Common myeloid progenitor, CD34-positive (primary cell): ENCODE measurements at places on chromosomes 5 and 9.

GRCh38 chr5:176175101-176175852 is 62.9 kb upstream of the SIMC1 start:
- DNase-seq, result no peak

GRCh38 chr9:132003319-132003704 is 76.4 kb downstream of the MED27 start:
- DNase-seq, result no peak

DNA sequence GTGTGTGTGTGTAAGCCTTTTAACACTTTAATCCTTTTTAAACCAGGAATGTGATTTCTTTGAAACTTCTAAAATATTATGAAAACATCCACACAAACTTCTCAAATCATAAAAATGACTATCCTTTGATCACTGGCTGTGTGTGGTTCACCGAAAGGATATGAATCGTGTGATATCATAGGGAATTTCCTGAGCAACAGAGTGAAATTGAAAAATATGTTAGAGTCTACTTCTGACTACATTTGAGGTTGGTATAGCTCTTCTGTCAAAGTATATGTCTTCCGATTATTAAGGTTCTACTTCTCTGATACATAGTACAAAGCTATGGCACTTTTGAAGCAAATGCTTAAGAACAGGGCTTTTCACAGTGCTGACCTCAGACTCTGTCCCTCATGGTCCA is 40.3 kb downstream of the RGMB start:
- DNase-seq, result no peak

GRCh38 chr5:169545762-169546161 is 37.8 kb upstream of the SPDL1 start:
- DNase-seq, result no peak

- DNase-seq, result no peak
Observed at GRCh38 chr5:74409712-74410111, 230.8 kb downstream of the ENC1 start.

GRCh38 chr5:91983869-91984268 is 600.8 kb upstream of the ARRDC3 start:
- no peak for DNase-seq

DNA sequence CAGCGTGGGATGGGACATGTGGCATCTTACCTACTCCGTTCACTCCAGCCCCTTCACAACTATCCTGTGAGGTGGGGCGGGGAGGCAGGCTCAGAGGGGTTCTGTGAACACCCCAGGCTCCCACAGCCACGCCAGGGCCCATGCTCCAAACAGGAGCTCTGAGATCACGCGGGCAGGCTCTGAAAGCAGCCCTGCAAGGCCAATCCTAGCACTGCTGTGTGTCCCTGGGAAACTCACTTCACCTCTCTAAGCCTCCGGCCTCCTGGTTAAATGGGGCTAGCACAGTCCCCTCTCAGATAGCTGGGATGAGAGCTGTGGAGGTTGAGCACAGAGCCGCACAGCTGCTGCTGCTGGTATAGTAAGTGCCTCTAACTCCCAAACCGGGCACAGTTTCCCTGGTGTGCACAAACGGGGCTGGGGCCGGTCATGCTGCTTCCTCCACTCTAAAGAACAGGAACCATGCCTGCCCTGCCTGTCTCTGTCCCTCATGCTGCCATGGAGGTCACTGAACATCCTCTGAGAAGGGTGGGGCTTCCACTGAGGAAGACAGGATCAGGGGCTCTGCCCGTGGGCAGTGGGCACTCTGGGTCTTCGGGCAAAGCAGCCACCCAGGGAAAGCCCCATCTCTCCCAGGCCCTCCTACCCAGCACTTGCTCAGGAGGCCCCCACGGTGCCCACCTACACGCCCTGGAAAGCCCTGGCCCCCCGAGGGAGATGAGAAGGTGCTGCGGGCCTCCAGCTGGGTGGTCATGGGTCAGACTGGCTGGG is 13.0 kb upstream of the ASS1 start:
- DNase-seq, result no peak

GRCh38 chr5:59264639-59265245 is 628.8 kb downstream of the PDE4D start:
- no peak for DNase-seq

DNA sequence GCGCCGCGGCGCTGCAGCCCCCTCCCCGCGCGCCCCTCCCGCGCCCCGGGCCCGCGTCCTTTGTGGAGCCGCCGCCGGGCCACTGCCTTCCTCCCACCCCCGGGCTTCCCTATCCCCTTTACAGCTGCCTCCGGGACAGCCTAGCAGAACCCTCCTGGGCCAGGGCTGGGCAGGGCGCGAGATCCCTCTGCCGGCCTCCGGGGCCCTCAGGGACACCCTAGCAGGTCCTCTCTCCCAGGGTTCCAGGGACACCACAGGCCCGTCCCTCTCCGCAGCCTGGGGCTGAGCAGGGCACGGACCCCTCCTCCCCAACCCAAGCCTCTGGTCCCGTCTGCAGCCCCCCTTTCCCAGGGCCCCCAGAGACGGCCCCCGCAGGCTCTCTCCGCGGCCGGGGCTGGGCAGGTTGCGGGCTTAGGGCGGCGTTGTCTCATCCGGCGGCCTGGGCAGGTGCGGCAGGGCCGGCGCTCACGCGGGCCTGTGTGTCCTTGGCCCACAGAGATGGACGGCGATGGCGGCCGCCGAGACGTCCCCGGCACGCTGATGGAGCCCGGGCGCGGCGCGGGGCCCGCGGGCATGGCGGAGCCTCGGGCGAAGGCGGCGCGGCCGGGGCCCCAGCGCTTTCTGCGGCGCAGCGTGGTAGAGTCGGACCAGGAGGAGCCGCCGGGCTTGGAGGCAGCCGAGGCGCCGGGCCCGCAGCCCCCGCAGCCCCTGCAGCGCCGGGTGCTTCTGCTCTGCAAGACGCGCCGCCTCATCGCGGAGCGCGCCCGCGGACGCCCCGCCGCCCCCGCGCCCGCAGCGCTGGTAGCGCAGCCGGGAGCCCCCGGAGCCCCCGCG is 710 bp downstream of the WNK2 start:
- DNase-seq, result peak; percentile 21

- DNase-seq, result peak; percentile 80
Observed at GRCh38 chr5:95631991-95632675, 12.2 kb downstream of the GPR150 start.

DNA sequence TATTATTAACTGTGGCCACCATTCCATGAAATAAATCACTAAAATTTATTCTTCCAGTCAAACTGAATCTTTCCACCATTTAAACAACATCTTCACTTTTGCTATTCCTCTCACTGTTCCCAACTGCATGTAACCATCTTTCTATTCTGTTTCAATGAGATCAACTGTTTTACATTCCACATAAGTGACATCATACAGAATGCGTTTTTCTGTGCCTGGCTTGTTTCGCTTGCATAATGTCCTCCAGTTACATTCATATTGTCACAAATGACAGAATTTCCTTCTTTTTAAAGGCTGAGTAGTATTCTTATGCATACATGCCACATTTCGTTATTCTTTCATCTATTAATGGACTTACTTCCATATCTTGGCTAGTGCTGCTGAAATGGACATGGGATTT is 738.2 kb downstream of the SEMA5A start:
- no peak for DNase-seq

DNA sequence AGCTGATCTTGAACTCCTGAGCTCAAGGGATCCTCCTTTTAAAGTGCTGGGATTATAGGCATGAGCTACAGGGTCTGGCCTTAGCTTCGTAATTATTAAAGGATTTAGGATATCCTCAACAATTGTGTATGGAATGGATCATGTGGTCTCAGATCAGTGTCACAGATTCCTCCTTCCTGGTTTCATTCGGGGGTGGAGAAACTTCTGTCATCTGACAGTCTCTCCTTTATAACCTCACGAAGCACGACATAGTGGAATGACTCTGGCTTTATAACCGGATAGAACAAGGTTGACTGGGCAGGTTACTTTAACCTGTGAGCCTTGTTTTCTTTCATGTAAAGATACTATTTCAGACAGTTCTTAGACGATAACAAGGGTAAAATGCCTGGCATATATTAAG is 4.4 kb upstream of the GNG10 start:
- DNase-seq, result no peak

DNA sequence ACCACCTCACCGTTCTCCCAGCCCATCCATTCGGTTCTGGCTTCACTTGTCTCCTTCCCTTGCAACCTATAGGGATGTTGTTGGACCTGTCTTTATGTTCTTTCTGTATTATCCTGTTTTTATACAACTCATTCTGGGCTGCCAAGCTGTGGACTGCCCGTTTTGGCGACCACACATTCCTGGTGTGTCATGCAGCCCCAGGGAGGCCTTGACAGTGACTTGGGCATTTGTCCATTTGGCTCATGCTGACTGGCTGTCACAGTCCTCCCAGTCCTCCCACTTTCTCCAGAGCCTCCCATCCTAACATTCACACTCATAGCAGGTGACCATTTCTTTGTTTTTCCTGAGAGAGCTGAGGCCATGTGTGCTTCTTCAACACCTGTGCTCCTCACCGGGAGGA is 136.4 kb downstream of the SLF1 start:
- no peak for DNase-seq

GRCh38 chr5:101520417-101520816 is 617.3 kb upstream of the ST8SIA4 start:
- DNase-seq, result no peak

DNA sequence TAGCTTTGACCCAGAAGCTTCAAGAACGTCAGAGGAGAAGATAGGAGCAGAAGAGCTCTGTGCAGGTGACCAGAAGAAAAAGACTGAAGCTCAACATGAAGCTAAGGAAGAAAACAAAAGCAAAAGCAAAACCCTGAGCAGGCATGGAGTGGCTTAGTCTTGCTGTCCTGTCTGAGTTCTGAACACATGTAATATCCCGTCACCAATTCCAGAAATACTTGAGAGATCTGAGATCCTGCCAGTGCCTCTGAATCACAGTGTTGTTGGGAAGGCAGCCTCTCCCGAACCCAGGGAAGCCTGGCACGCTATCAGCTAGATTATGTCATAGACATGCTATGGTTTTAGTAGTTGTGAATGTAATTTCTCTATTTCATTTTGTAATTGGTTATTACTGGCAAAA is 235.7 kb downstream of the ICE1 start:
- no peak for DNase-seq

DNA sequence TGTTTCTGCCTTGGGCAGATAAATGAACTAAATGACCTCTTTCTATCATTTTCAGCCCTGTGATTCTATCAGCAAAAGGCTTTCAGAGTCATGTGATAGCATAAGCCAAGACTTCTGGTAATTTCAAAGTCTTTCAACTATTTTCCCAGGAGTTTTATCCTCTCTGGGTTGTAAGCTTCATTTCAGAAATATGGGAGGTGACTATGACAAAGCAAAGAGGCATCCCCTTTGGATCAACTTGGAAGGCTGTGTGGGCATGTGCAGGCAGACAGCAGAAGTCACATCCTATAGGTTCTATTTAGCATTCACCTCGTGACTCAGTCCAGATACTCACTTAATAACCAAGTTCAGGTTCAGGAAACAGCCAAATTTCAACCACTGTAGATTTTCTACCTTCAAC is 149.0 kb upstream of the FST start:
- DNase-seq, result no peak

DNA sequence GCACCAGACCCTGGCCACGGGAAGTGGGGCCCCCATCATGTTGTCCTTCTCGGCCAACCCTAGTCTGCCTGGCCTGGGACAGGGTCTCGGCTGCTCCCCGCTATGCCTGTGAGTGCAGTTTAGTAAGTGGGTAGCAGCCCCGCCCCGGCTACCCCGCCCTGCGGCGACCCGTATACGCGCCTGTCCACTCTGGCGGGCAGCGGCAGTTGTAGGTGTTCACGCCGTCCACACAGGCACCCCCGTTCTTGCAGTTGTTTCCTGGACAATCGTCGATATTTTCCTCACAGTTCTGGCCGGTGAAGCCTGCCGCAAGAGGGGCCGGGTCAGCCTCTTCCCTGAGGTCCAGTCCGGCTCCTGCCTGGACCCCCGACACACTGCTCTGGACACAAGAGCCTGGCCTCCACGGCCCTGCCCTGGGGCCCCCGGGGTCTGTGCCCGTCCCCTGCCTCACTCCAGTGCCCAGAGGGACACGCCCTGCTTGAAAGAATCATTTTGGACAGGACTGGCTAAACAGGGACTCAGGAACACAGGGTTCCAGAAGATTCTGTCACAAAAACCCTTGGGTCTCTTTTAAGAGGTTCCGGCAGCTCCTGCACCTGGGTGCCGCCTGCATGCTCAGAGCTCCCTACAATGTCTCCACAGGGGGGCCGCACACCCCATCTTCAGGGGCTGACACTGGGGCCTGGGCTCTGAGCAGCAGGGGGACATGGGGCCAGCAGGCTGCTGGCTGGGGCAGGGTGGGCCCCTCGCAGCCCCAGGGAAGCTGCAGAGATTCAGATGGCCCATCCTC is 26.4 kb downstream of the NOTCH1 start:
- DNase-seq, result no peak

DNA sequence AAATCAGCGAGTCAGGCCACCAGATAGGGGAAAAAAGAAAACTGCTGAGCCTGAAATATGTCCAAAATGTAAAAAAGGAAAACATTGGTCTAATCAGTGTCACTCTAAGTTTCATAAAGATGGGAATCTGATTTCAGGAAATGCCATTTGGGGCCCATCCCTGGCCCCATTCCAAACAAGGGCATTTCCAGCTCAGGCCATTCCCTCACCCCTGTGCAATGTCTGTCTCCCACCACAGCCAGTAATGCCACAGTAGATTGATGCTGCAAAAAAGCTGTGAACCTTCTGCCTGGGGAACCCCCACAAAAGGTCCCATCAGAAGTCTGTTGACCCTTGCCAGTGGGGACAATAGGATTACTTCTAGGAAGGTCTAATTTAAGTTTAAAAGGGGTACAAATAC is 199.6 kb downstream of the YTHDC2 start:
- no peak for DNase-seq

DNA sequence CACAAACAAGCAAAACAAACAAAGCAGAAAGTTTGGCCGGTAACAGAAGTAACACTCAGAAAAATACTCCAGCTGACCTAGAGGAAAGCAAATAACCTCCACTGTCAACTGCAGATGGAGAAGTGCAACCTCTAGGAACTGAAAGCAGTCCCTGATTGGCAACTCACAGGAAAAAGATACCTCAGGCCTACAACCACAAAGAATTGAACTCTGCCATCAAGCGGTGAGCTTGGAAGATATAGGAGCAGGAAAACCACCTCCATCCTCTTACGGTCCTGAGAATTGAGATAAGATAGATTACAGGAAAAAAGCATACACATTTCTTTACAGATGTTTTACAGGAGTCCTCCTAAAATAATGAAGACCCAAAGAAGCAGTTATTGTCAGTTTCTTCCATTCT is 184.5 kb downstream of the PDZD2 start:
- DNase-seq, result peak; percentile 79

- DNase-seq, result peak; percentile 85
Observed at GRCh38 chr9:110919609-110920008, 118.7 kb downstream of the LPAR1 start.

GRCh38 chr9:130406278-130406895 is 38.4 kb upstream of the ASS1 start:
- no peak for DNase-seq

DNA sequence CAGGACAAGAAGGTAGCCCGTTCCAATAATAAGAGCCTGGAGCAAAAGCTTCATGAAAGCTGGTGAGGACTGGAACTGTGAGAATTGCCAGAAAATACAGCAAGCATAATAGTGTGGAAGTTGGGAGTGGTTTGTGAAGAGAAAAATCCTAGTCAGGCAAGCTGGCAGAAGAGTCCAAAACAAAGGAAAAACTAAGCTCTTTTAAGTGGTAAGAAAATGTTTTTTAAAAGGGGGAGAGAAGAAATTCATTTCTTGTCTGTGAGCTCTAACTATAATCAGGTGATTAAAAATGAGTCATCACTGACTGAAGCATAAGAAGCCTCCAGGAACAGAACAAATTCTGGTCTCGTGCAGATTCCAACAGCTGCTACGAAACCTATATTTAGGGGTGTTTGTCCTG is 102.6 kb downstream of the CAAP1 start:
- no peak for DNase-seq

GRCh38 chr5:58317808-58318207 is 142.1 kb downstream of the PLK2 start:
- no peak for DNase-seq

- no peak for DNase-seq
Observed at GRCh38 chr9:132171702-132172101, 9.8 kb downstream of the NTNG2 start.
